ENCODE measurements at places on chromosomes 1 and 21.

- no peak for DNase-seq
Observed at GRCh38 chr21:41965461-41966013, 11.7 kb upstream of the C2CD2 start.

DNA sequence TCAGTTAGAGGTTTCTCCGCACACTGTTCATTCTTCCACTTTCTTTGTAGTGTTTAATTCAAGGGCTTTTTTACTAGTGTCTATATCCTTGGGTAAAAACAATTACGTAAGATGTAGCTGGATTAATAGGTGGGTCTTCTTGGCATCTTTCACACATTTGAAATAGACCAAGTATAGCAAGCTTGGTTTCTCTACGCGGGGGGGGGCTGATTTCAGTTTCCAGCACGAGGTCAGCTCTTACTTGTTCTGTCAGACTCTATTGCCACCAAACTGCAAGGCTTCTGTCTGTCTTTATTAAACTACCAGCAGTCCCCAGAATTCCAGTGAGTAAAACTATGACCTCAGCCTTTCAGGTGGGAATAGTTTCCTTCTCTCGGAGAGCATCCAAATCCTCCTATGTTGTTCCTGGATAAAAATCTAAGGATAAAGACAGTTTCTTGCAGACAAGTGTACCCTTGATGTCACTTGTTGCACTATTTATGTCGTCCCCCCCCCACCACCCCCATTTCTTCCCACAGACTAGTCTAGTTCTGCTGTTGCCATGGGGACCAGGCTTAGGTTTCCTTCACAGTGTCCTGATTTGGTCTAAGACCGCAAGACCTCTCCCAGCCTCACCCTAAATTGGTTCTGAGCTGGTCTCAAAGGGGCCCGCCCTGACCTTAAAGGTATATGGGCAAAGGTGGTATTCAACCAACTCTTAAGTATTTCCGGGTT lies 17.0 kb downstream of the SPATA46 start:
- no peak for DNase-seq

DNA sequence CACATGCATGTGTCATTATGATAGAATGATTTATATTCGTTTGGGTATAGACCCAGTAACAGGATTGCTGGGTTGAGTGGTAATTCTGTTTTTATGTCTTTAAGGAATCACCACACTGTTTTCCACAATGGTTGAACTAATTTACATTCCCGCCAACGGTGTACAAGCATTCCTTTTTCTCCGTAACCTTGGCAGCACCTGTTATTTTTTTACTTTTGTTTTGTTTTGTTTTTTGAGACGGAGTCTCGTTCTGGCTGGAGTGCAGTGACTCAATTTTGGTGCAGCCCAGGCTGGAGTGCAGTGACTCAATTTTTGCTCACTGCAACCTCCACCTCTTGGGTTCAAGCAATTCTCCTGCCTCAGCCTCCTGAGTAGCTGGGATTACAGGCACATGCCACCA lies 8.5 kb upstream of the S100B start:
- DNase-seq, result no peak

DNA sequence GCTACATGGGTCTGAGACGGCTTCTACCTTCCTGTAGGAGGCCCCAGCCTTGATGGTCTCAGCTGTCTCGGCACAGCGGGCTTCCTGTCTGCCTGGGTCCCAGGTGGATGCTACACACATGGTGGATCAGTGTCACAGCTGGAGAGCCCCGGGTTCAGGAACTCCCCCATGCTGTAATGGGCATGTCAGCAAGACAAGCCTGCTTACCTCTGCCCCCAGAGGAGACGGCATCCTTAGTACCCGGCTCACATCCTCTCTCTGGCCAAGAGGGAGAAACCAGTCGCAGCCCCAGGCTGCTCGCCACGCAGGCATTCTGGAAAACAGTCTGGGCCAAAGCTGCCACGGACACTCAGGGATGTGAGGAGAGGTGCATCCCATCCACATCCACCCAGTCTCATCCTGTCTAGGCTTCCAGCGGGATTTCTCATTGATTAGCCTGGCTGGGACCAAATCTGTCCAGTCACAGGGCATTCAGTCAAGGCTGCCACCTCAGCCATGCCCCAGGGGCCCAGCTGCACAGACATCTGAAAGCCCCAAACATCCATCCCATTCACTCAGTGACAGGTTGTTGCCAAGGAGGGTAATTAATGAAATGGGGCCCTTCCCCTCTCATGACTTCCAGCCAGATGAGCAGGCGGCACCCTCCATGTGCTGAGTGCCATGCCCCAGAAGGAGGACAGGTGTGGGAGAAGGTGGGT lies 10.5 kb downstream of the SNAP47 start:
- DNase-seq, result no peak

- no peak for DNase-seq
Observed at GRCh38 chr1:105886309-105886708, 1170.2 kb upstream of the PRMT6 start.

GRCh38 chr1:118154220-118154619 lies 30.8 kb downstream of the SPAG17 start:
- no peak for DNase-seq

GRCh38 chr1:225458222-225458631 lies 30.4 kb upstream of the LBR start:
- peak; percentile 32 for DNase-seq

DNA sequence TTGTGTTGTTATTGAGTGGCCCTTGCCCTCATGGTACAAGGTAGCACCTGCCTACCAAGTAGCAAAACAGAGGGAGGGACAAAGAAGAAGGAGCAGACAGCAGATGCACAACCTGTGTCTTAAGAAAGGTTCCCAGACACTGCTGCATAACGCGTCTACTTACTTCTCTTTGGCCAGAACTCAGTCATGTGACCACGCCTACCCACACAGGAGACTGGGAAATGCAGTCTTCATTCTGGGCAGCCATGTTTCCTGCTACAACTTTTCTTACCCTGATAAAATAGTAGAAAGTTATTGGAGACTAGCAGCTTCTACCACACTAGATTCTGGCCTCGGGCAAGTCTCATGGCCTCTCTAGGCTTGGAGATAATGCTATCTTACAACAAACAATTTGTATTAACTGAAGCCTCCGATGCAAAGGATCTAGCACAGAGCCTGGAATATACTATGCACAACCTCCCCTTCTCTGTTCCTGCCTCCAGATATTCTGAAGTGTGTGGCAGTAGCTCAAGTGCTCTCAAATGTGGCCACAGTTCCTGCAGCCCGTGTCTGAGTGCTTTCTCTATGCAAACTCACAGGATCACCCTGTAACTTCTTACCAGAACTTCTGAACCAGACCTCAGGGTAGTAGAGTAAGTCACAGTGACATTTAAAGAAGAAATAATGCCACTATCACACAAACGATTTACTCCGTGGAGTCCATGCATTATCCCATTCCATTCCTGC lies 34.1 kb upstream of the BTG2 start:
- peak; percentile 70 for DNase-seq

DNA sequence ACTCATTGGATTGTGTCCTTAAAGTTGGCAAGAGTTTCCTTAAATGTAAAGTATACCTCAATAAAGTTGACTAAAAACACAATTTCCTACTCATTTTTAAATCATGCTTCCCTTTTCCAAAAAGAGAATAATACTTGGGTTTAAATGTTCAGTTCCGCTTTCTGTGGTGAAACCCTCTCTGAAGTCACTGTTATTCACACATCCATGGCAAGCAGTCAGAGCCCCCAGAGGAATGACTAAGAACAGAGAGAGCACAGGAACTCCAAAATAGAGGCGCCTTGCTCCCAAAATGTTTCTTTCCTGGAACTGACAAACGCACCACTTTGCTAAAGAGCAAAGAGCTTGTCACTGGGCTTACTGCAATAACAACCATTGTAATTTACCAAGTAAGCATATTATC lies 142.5 kb downstream of the TIAM1 start:
- peak; percentile 51 for DNase-seq

- DNase-seq, result peak; percentile 18
Observed at GRCh38 chr1:17013491-17014320, 2.0 kb upstream of the ATP13A2 start.

GRCh38 chr1:245311887-245312536 lies 157.2 kb downstream of the KIF26B start:
- DNase-seq, result no peak

- DNase-seq, result no peak
Observed at GRCh38 chr21:42311816-42312625, 3.2 kb downstream of the TFF3 start.

DNA sequence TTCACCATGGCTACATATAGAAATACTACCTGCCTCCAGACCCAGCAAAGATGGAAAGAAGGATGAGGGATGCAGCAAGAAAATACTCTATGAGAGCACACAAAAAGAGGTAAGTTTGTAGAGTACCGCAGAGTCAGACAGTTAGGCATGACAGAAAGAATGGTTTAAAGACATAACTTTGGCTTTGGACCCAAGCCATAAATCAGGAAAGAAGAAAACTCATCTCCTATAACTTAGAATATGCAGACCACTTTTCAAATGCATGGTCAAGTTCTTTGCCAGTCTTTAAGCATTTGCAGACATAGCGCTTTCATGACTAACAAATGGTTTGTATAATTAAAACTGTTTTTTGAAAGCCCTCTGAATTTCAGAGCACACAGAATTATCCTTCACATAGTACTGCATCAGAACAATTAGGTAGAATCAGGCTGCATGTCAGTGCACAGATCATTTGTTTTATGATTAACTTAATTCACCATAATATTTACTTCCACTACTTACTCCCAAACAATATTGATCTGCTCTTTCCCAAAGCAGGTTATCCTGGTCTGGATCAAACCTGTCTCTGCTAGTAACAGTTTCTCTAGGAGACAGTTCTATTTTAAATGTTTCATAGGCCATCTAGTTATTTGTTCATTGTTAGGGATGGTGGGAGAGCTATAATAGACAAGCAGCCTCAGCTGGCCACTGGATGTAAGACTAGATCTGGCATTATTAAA lies 280.7 kb upstream of the NR5A2 start:
- no peak for DNase-seq

DNA sequence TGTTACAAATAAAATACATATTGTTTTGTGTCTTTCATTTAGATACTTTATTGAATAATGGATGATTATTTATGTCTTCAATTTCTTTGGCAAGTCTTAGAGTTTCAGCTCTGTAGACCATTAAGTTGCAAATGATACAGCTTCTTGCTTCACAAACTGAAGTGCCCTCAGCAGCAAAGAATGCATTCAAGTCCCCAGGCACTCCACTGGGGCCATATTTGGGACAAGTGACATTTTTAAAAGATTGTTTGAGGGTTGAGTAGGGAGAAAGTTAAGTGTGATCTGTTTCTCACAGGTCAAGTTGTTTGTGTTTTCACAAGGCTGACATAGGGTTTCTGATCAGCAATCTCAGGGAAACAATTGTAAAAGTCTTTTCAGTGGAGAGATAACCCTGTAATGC lies 400.7 kb downstream of the PLA2G4A start:
- no peak for DNase-seq

- no peak for DNase-seq
Observed at GRCh38 chr1:204368996-204369726, 9.4 kb upstream of the PLEKHA6 start.

DNA sequence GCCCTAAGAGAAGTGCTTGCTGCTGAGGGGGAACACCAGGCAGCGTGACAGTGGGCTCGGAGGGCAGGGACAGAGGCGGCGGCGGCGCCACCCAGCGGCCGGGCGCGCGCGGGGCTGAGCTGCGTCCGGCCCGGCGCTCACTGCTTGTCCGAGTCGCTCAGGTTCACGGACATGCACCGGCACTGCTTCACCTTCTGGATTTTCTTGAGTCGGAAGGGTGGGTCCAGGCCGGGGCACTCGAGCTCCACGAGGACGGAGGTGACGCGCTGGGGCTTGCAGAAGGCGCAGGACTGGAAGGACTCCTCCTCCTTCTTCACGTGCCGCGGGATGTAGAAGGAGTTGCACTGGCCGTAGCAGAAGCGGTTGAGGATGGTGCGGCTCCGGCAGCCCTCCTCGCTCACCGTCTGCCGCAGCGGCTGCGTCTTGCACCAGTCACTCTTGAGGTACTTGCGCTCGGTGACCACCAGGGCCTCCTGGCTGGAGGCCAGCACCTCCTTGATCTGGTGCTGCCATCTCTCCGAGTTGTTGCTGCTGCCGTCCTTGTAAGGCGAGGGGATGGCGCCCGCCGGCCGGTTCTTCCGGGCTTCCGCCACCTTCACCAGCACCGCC lies 119.0 kb downstream of the GREM2 start:
- no peak for DNase-seq

- peak; percentile 61 for DNase-seq
Observed at GRCh38 chr1:77412069-77412819, 130.4 kb downstream of the AK5 start.

GRCh38 chr1:119573886-119574285 lies 66.9 kb downstream of the HSD3B1 start:
- no peak for DNase-seq

GRCh38 chr1:24216276-24217074 lies 29.4 kb upstream of the IFNLR1 start:
- no peak for DNase-seq

GRCh38 chr1:165114022-165114888 lies 242.3 kb downstream of the LMX1A start:
- no peak for DNase-seq

DNA sequence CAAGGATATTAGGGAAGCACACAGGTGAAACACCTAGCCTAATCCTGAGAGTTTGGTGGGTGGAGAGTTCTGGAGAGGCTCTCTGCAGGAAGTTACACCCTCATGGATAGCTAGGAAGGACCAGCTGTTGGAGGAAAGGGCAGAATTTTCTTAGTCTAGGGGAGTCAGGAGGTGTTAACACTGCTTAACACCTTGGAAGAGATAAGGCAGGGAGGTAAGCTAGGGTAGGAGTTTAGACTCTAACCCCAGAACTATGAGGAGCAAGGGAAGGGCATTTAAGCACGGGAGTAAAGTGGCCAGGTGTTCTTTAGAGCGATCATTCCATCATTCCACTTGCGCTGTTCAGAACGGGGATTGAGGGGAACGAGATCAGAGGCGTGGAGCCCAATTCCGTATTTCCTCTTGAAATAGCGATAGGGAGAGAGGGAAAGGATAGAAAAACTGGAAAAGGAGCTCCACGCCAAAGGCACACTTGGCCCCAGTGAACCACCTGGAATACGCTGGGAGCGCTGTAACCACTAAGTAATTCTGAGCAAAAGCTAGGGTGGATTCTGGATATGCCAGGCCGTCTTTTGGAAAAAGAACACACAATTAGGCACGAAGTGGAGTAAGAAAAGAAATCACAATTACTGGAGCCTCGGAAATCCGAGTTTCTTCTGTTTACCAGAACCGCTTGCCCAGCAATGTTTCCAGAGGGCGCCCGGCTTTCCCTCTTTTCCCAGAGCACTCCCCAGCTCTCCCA lies 1.5 kb upstream of the GPR137B start:
- DNase-seq, result no peak

DNA sequence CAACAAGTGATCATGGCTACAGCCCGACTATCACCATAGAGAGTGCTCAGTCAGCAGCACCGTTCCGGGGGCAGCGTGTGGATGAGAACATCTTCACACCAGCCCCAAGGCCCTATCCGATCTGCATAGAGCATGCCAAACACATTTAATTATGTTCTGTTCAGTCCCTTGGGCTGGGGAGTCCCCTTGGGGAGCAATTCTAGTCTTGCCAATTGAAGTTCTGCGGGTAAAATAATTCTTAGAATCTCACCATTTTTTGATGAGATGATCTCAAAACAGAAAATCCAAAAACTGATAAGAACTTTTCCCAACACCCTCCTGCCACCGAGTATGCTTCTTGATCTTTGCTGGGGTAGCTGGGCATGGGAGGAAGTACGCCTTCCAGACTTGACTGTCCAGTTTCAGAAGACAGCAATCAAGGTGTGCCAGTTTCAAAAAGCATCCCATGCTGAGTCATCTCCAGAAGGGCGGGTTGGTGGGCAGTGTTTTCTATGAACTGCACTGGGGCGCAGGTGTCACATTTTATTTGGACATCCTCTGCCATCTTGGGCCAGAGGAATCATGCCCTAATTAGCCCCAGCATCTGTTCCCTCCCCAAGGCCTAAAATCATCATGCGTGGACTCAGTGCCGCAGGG lies 20.8 kb upstream of the PTPRF start:
- no peak for DNase-seq

Data from SIG-M5 (cell line).